Activated CD4-positive, alpha-beta memory T cell treated with anti-CD3 and anti-CD28 coated beads, Interleukin-2, amount 10 ng/mL, durations not matched to agents 7 days and 5 days (primary cell): ENCODE measurements at places on chromosomes 1 and 21. TPM values are rescaled to one million over a fixed set of nuclear protein-coding genes. Genes with fewer than 3 reads are reported as not detected.
A peak's percentile ranks its signal among the peaks of the same experiment; 100 is the strongest.

DNA sequence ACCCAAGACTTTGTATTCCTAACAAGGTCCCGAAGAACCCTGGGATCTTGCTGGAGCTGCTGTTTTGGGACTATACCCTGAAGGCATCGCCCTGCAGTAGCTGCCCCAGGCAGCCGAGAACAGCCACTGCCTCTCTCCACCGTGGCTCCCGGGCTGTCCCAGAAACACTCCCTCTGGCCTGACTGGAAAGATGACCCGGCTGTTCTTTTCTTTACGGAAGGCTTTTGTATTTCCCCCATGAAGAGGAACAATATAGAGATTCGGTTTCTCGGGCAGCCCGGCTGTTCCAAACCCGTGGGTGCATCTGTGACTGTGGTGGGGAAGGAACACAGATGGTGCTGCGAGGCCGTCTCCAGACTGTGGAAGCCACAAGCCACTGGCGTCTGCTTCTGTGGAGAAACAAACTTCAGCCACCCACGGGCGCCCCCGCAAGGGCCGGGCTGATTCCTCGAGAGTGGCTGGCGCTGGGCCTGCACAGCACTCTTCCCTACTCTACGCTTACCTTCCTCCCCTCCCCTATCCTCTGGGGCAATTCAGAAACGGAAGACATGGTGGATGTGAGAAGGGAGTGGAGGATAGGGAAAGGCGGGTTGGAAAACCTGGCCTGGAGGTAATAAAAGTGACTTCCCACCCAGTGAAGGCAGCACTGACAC, 33.7 kb upstream of the VASH2 start:
- no peak for DNase-seq

DNA sequence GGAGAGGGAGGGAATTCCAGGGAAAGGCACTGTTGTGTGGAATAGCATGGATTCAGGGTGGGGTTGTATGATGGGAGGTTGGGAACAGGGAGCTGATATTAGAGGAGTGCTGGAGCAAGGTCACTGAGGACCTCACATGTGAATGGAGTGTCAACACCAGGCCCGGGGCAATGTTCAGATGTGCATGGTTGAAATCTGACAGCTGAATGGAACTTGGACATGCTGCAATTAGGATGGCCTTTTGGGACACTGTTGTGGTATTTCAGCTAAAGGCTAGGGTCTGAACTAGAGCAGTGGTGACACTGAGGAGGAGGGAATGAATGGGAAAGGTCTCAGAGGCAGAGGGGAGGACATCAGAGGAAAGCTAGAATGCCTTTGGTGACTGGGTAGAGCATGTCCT, 25.0 kb downstream of the ZSCAN20 start:
- H3K36me3 ChIP-seq = peaks cover 37% of the 10 kb centered on the region
- no peak overlapping the region for H3K27ac ChIP-seq
- no peaks in the 10 kb centered on the region for H3K27me3 ChIP-seq
- no peak for DNase-seq
- H3K4me1 ChIP-seq = no peaks in the 10 kb centered on the region

- H3K36me3 ChIP-seq = no peaks in the 10 kb centered on the region
- no peak overlapping the region for H3K27ac ChIP-seq
- no peak for DNase-seq
- no peak overlapping the region for H3K4me3 ChIP-seq
- H3K27me3 ChIP-seq = no peaks in the 10 kb centered on the region
- no peaks in the 10 kb centered on the region for H3K4me1 ChIP-seq
These were observed 737.6 kb downstream of the PLA2G4A start for GRCh38 chr1:187566354-187566753.

DNA sequence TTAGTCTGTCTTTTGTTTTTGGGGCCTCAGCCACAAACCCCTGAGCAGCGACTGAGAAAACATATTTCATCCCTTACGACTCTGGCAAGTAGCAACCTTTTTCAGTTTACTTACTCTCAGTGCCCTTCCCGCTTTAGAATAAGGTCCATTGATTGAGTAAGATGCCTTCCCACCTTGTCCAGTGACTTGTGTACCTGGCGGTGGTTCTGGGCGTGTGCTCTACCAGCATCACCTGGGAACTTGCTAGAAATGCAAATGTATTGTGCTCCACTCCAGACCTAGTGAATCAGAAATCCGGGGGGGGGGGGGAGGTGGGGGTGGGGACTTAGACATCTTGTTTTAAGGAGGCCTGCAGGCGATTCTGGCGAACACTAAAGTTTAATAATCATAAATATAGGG, 72.1 kb downstream of the S1PR1 start:
- H3K27ac ChIP-seq = peak overlapping the region; percentile 92
- no peak for DNase-seq
- peaks cover 57% of the 10 kb centered on the region for H3K4me1 ChIP-seq
- H3K27me3 ChIP-seq = peaks cover 18% of the 10 kb centered on the region

- peaks cover 19% of the 10 kb centered on the region for H3K4me1 ChIP-seq
- no peaks in the 10 kb centered on the region for H3K36me3 ChIP-seq
- H3K27me3 ChIP-seq = peaks cover 29% of the 10 kb centered on the region
- H3K27ac ChIP-seq = no peak overlapping the region
These were observed 3.7 kb upstream of the SDC3 start for GRCh38 chr1:30912224-30912623.

RXRG gene
- total RNA-seq = not detected

PLPPR4 gene
- not detected for total RNA-seq

EXO1 gene
- 31.9 TPM for total RNA-seq

EVA1B gene
- total RNA-seq = 28.7 TPM
